Activated gamma-delta T cell treated with anti-CD3 and anti-CD28 coated beads, Interleukin-2, amount 50 U/mL, for 16 hours (primary cell): ENCODE measurements at places on chromosomes 7 and 10.

DNA sequence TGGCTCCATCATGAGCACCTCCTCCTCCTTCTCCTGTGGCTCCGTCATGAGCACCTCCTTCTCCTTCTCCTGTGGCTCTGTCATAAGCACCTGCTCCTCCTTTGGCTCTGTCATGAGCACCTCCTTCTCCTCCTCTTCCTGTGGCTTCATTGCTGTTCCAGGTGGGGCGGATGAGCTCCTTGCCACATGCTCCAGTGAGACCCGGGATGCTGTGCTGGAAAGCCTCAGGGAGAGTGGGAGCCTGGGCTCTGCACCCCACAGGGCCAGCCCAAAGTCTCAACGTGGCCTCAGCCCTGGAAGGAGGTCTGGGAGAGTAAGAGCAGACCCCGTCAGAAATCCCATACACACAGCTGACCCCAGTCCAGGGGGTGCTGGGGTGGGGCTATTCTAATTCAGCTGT is 380.7 kb downstream of the TCERG1L start:
- no peak for DNase-seq

DNA sequence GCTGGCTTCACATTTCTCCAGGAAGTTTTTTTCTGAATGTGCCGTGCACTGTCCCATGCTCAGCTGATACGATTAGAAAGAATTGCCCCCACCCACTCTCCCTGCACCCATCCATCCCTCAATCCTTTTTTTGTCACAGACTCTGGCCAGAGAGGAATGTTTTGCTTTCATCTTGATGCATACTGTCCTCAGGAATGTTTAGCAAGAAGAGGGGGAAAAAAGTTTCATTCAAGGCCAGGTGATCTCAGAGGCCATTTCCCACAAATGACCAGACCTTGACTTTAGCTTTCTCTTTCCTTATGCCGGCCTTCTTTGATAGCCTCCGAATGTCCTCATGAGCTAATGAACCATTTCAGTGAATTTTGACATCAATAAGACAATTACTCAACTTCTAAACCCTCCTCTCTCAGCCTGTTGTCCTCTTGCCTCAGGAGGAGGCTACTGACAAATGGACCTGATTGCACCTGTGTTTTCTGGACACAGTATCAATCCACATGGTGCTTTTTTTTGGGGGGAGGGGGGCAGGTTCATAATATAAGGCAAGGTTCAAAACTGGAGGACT is 105.0 kb upstream of the KLF6 start:
- no peak for DNase-seq

DNA sequence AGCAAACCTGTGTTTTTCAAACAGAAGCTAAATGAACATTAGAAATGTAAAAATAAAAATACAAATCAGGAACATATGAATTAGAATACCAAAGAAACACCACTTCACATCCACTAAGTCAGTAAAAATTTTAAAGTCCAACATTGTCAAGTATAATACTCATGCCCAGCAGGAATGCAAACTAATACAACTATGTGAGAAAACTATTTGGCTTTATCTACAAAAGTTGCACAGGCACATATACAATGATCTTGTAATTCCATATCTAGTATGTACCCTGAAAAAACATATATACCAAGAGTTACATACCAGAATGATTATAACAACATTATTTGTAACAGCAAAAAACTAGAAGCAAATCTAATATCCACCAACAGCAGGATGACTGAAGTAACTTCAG is 91.1 kb downstream of the RNF32 start:
- no peak for DNase-seq

DNA sequence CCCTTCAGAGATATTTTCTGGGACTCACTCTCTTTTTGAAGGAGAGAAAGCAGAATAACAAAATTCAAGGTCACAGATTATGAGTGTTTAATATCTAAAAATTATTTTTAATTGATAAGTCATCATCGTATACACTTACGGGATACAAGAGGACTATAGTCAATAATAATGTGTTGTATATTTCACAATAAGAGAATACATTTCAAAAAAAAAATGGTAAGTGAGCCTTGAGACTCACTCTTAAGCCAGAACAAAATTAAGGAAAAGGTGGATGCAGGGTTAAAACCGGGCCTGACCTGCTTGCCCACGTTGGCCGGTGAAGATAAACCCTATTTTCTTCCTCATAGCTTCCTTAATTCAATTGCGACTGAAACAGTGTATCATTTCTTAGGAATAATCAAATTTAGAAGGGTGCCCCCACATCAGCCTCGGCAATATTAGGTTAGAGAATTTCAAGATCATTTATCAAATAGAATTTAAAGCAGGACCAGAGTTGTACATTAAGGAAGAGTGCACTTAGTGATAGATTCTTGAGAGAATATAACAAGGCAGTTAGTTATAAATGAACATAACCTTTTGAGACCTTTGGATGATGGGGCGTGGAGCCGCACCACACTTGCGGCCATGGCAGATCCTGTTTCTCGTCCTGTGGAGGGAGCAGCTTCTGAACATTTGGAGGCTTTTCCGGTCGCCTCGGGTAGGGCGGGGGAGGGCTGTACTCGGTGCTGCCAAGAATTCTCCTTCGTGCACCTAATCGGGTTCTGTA is 321.8 kb downstream of the PAXIP1 start:
- DNase-seq: no peak

DNA sequence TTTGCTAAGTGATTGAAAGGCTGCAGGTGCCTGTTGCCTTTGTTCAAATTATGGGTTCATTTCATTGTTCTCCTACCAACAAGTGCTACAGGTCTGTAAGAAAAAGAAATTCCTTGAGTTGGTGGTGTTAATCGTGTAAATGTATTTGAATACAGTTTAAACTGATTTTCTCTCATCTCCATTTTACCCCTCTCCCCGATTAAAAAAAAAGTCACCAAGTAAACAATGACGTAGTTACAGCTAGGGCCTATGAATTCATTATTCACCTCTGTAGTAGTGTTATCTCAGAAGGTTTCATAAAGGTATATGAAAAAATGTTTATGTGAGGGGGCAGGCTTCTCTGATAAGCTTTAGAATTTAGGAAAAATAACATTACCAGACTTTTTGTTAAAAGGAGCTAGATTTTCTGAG is 1.1 kb downstream of the REEP3 start:
- DNase-seq: no peak

- DNase-seq: no peak
Measured at GRCh38 chr7:47795631-47796030, 152.6 kb downstream of the PKD1L1 start.

- DNase-seq: no peak
Measured at GRCh38 chr7:112347088-112347487, 103.2 kb upstream of the IFRD1 start.

- DNase-seq: no peak
Measured at GRCh38 chr7:41826641-41827040, 123.8 kb upstream of the INHBA start.

- DNase-seq: peak; percentile 3
Measured at GRCh38 chr10:132684164-132684891, 101.6 kb downstream of the NKX6-2 start.
